H4 (cell line): ENCODE measurements at places on chromosomes 6 and 20. TPM values are rescaled to one million over a fixed set of nuclear protein-coding genes. Genes with fewer than 3 reads are reported as not detected.

The SMLR1 gene
- not detected in 2 replicates for total RNA-seq

The PLCB4 gene
- 5.7 and 5.9 TPM in 2 replicates for total RNA-seq

GRCh38 chr6:106094261-106094963 lies 8.3 kb downstream of the PRDM1 start:
- no peak for DNase-seq

GRCh38 chr6:36914227-36914794 lies 28.6 kb downstream of the C6orf89 start:
- peak; percentile 27 for DNase-seq

- no peak for DNase-seq
These were observed 261.3 kb downstream of the ESR1 start for GRCh38 chr6:152068622-152069261.

DNA sequence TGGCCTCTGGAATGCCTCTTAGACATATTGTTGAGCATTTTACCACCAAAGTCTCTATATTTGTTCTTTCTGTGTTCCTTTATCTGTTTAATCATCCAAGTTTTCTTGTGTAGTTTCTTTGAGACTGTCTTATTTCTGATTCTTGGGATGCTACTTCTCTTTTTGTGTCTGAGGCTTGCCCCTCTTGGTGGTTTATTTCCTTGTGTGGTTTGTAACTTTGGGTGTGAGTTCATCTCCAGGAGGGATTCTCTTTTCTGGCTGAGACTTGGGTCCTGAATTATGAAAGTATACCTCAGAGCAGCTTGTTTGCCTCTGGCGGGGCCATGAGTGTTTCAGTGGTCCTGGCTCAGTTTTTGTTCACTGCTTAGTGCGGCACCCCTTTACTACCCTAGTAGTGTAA lies 33.9 kb downstream of the PPARD start:
- DNase-seq, result no peak

DNA sequence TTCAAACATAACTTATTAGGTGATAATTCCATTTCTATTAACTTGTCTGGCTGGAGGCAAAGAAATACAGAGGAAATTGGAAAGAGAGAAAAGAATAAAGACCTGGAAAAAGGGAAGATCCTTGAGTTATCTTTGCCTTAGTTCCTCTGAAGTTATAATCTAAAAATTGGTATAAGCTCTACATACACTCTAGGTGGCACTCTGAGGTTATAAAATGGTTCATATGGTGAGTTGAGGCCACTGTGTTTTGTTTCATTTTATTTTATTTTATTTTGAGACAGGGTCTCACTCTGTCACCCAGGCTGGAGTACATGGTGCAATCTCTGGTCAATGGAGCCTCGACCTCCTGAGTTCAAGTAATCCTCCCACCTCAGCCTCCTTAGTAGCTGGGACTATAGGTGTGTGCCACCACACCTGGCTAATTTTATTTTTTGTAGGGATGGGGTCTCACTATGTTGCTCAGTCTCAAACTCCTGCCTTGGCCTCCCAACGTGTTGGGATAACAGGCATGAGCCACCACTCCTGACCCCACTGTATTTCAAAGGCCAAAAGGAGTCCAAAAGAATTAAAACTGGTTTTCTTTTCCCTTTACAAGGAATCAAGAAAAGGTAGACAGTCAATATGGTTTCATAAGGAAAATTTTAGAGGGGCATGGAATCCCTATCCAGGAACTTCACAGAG lies 19.4 kb downstream of the GPX6 start:
- no peak for DNase-seq

GRCh38 chr6:151372164-151372563 lies 19.2 kb downstream of the ZBTB2 start:
- no peak for DNase-seq

GRCh38 chr6:43644940-43645612 lies at the start of gene RSPH9:
TSS of gene RSPH9 (plus strand) at chr6:43645036. CDS start at chr6:43645099, 63 bp downstream.
- no peak for DNase-seq

DNA sequence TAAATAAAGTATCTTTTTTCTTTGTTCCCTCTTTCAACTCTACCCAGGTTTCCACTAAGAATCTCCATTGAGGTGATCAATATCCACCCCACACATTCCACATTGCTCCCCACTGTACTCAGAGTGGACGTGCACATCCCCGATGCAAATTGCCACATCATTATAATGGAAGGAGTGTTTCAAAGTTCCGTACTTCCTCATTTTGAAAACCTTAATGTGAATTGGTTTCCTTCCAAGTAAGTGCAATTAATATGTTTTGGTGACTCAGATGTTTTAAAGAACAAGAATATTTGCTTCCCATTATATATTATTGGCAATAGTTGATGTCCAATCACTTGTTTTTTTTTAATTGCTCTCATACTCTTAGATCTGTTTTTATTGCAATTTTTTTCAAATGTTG lies 463.6 kb downstream of the HACE1 start:
- no peak for DNase-seq

DNA sequence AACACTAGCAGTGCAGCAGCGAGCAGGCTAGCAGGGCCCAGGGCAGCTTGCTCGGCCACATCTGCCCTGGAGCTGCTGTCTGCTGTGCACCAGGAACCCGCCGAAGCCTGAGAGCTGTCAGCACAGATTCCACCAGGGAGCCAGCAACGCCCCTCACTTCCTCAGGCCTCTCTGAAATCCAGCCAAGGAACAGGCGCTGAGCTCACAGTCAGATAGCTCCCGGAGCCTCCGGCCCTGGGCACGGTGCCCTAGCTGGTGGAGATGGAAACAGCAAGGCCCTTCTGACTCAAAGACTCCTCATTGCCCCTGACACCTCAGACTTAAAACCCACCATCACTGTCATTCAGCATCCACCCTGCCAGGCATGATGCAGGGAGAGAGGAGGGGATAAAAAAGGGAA lies 839.4 kb downstream of the MAFB start:
- no peak for DNase-seq

GRCh38 chr6:125640441-125641150 lies 108.8 kb upstream of the HEY2 start:
- DNase-seq, result no peak

GRCh38 chr20:44109951-44110361 lies 77.0 kb downstream of the JPH2 start:
- DNase-seq, result no peak

DNA sequence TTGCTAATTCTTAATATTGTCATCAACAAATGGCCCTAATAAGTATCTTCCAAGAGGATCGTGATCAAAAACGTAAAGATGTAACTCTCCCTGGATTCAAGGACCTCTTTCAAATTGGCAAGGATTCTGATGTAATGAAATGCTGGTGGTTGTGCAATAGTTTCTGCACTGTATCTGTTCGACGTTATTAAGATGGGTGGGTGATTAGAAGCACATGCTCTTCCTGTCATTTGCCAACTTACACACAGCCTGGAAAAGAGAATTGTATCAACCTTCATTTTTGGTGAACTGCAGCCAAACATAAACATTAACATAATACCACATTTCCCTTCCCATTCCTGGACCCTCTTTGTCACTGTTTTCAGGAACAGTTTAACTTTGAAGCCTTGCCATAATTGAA lies 9.8 kb downstream of the FOXQ1 start:
- peak; percentile 36 for DNase-seq

DNA sequence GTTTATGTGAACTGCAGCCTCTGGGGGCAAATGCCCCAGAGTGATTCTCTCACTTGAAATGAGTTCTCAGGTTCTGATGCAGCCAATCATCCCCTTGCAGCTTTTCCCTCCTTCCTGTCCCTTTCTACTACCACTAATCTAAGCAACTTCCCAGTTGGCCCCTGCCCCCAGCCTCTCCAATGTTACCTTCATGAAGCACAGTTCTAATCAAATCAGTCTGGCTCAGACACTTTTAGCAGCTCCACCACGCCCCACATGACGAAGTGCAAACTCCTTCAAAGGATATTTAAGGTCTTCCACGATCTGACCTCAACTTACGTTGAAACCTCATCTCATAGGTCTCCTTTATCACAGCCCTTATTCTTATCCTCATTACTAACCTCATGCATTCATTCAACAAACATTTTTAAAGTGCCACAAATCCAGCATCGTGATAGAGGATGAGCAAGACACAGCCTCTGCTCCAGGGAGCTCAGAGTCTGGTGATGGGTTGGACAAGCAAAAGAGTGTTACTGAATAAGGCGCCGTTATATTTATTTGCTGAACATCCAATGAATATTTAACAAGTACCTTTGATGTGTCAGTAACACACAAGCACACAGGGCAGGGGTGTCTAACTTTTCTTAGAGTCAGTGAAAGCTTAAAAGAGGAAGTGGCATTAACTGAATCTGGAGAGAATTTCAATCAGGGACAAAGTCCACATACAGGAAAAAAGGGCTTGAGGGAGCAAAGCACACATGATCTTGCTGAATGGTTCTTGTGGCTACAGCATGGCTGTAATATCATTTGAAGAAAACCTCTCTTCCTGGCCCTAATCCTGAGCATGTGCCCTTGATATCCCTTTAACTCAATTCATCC lies 20.4 kb upstream of the DTNBP1 start:
- no peak for DNase-seq

DNA sequence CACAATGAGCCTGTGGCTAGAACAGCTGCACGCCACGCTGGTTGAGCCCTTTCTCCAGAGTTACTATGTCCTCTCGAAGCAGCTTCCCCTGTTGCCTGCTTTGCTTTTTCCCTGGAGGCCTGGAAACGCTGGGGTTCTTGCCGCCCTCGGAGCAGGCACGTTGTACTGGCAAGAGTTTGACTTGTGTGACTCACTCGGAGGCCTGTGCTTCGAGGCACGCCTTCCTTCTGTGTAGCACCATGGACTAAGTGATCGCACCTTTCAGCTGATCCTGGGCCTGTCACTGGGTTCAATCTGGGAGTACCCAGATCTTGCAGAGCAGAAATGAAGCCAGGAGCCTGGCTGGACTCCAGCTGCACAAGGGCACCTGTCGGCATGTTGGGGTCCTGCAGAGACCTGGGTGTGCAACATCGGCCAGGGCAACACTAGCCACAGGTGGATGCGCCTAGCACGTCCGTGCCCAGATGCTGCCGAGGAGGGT lies 5.2 kb downstream of the INSM1 start:
- DNase-seq, result no peak

DNA sequence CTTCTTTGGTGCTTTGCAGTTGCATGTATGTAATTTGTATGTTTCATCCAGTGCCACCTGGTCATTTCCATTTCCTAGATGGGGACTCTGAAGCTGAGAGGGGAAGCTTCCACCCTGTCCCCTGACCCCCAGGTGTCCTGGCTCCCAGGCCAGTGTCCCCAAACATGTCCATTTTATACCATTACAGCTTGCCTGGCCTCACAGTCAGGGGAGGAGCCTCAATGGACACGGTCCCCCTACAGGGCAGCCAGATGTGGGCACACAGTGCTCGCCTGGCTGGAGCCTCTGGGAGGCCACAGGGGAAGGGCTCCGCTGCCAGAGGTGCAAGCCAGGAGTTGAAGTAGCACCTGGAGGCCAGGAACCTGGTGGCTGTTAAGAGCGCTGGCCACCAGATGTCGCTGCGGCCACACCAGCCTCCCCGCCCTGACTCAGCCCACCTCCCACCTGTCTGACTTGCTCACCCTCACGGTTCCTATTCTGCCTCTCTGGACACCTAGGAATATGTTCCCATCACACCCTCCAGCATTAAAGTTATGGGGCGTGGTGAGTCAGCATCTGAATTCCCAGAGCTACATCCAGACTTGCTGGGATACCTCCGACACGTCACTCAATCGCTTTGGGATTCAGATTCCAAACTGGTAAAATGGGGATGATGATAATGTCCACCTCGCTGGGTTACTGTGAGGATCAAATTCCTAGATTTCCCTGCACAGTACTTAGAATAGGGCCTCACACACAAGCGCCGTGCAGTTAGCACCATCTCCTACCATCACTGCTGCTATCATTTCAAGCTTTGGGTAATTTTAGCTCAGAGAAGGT lies 107.4 kb downstream of the SULF2 start:
- peak; percentile 52 for DNase-seq
